Peyer's patch (tissue), 4 donors: ENCODE measurements at places on chromosomes 6 and 20. TPM values are rescaled to one million over a fixed set of nuclear protein-coding genes. Genes with fewer than 3 reads are reported as not detected.

The MACROD2 gene
- 7.3 TPM for total RNA-seq

The C6orf52 gene
- not detected for total RNA-seq

The MYT1 gene
- 0.18 TPM for total RNA-seq

DNA sequence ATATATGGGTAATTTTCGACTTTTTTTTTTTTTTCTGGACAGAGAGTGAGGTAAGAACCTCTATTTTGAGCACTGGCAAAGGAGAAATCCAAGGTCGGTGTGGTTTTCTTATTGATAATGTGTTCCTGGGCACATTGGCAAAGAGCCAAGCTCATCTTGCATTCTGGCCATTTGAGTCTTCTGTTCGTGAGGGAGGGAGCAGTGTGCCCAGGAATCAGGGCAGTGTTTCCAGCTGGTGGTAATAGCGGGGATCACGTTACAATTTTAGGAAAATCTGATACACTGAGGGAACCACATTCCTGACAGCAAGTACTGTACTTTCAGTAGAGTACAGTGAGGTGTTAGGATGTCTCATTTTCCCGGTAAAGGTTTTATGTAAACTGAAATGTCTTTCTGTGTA lies 442.3 kb upstream of the MAP3K7 start:
- no peak for DNase-seq

GRCh38 chr6:71420095-71420692 lies 131.6 kb downstream of the OGFRL1 start:
- DNase-seq = no peak

- DNase-seq = no peak
Measured at GRCh38 chr6:108877046-108877751, 29.0 kb downstream of the ARMC2 start.

DNA sequence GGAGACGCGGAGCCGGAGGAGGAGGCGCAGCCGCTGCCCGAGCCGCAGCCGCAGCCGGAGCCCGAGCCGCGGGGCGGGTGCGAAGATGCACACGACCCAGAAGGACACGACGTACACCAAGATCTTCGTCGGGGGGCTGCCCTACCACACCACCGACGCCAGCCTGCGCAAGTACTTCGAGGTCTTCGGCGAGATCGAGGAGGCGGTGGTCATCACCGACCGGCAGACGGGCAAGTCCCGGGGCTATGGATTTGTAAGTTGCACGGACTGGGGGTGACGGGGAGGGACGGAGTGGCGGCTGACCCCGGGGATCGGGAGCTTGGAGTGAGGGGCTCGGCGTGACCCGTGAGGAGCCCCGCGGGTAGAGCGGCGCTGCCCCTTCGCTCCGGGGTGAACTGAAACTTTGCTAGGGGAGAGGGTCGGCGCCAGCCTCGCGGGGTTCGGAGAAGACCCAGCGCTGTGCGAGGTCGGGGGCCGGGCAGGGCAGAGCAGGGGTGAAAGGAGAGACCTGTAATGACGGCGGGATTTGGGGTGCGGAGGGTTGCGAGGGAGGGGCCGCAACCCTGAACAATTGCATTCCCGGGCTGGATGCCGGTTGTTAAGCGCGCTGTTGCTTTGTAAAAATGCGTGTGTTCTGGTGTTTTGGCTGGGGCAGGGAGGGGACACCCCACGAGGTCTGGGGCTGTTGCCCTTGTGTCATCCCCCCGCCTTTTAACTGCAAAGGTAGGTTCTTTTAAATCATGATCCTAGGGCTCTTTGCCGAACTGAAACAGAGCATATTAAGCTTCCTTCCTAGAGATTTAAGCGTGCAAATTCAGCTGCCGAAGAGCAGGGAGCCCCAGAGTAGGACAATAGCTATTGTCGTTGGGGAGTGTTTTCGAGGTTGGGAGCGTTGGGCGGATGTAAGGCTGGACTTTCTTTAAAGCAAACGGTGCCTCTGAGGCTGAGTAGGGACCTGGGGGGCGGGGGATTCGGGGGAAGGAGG lies 628 bp downstream of the RBM24 start:
- no peak for DNase-seq

The MLIP gene
- not detected for total RNA-seq

GRCh38 chr6:134722200-134722870 lies 227.6 kb downstream of the ALDH8A1 start:
- no peak for DNase-seq

GRCh38 chr20:57047281-57048026 lies 219.0 kb downstream of the BMP7 start:
- DNase-seq = no peak

The PPP1R3D gene
- 7.9 TPM for total RNA-seq

GRCh38 chr20:49794336-49795134 lies 18.1 kb upstream of the SLC9A8 start:
- DNase-seq = no peak

The NMBR gene
- total RNA-seq = not detected

- DNase-seq = no peak
Measured at GRCh38 chr6:35077713-35078105, 63.4 kb downstream of the TCP11 start.

GRCh38 chr20:63860325-63861051 lies 810 bp upstream of the ABHD16B start:
- DNase-seq = no peak

The RBM38 gene
- total RNA-seq = 14.0 TPM

DNA sequence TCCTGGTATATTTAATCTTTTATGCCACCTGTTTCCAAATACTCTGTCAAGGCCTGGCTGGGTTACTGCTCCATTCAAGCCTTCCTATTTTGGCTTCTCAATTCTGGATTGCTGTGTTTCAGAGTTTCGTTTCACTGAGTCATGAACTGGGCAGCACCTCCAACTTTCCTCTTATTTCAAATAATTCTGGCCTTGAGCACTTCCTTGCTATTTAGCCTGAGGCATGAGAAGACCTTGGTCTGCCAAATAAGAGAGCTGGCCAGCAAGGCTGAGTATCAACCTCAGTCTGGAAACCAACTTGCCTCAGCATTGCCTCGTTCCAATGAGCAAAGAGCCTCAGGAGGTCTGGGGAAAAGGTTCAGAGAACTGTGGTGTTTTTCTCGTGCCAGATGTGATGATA lies 66.6 kb downstream of the TNFAIP3 start:
- no peak for DNase-seq

- no peak for DNase-seq
Measured at GRCh38 chr6:57085471-57085870, 4.5 kb upstream of the ZNF451 start.

DNA sequence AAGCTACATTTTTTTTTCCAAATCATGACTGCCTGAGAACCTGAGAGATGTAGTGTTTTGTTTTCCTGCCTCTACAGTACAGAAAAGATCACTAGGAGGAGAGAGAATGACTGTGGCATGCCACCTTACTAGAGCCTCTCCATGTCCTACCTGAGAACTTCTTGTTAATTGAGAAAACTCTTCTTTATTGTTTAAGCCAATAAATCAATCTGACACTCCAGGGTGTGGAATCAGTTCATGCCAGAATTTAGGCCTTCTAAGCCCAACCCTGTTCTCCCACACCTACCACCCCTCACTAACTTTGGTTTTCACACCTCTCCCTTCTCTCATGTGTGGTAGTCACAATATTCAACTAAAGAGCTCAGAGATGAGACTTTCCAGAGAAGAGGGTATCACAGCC lies 24.9 kb upstream of the BTN3A2 start:
- DNase-seq = no peak

DNA sequence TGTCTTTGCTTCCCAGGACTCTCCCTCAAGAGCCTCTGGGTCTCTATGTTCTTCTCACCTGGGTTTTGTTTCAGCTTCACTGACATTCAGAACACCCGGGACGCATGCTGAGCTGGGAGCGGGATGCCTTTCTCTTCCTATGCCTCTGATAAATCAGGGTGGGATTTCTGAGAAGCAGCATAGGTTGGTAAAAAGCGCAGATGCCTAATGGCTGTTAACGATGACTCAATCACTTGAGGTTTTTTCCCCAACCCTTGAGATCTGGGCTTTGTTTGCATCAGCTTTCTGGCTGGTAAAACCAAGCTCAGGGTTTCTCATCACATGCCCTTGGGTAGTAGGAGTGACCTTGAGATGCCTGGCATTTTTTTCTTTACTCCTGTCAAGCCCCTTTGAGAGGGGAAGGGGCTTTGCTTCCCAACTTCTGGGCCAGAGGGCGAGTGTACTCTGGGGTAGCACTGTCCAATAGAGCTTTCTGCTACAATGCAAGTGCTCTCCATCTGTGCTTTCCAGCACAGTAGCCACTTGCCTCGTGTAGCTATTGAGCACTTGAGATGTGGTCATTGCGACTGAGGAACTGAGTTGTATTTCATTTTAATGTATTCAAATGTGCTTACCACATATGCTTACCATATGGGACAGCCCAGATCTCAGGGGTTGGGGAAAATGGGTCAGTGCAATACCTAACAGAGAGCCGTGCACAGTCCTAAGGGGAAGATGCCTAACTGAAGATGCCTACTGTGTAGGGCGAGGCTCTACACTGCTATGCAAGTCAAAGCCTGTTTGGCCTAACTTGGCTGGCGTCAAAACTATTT lies 69.1 kb downstream of the PPP1R14C start:
- DNase-seq = no peak

- DNase-seq = no peak
Measured at GRCh38 chr6:46651006-46651405, 1.6 kb downstream of the CYP39A1 start.

DNA sequence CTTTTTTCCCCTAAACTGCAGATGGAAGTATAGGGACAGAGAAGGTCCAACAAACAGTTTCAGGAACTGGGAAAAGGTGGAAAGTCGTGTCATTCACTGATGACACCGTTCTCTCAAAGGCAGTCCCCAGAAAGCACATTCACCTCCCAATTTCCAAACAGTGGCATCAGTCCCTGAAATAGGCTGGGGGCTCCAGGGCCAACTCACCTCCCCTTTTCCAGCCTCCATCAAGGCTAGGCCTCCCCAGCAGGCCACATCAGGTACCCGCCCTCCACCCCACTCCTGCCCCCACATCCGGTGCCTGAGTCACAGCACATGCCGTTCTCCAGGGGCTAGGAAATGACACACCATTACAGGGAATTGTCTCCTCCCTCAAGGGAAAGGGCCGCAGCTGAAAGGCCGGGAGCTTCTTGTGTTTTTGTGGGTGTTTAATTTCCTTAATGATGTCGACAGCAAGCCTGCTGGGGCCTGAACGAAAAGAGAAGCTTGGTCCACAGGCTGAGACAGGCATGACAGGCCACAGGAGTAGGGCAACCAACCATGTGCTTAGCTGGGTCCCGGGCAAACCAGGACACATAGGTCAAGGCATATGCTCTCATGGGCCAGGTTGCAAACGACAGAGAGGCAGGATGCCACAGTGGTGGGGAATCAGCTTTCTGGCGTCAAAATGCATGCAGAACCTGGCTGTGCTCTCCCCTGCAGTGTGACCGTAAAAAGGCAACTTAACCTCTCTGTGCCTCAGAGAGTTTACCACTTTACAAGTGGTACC lies 39.2 kb downstream of the ZMYND8 start:
- DNase-seq = peak; percentile 85

DNA sequence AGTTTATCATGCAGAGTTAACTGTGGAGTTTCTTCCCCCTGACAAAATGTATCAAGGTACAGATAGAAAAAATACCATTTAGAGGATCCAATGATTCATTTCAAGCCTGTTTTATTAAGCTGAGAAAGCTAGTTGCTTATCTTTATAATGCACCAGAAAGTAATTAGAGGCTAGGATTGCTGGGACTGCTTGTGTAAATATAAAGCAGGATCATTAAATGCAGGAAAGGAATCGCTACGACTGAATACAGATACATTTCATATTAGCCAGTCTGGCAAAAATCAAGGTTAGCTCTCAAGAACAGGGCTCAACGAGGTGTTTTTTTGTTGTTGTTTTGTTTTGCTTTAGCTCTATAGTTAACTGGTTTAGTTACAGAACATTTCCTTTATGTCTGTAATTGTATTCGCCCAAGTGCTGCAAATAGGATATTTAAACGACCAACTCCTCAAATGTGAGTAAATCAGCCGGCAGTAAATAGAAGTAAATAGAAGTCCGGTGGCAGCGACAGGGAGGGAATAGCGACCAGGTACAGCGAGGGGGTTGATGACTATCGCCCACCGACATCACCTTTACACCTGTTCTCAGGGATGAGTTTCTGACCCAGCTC lies 748 bp downstream of the UBE2J1 start:
- no peak for DNase-seq

The NOX3 gene
- total RNA-seq = not detected

GRCh38 chr6:68724060-68724459 lies 89.0 kb downstream of the ADGRB3 start:
- DNase-seq = no peak

- DNase-seq = peak; percentile 57
Measured at GRCh38 chr20:25539742-25540672, 45.3 kb downstream of the NINL start.

The DDR1 gene
- total RNA-seq = 70.1 TPM

DNA sequence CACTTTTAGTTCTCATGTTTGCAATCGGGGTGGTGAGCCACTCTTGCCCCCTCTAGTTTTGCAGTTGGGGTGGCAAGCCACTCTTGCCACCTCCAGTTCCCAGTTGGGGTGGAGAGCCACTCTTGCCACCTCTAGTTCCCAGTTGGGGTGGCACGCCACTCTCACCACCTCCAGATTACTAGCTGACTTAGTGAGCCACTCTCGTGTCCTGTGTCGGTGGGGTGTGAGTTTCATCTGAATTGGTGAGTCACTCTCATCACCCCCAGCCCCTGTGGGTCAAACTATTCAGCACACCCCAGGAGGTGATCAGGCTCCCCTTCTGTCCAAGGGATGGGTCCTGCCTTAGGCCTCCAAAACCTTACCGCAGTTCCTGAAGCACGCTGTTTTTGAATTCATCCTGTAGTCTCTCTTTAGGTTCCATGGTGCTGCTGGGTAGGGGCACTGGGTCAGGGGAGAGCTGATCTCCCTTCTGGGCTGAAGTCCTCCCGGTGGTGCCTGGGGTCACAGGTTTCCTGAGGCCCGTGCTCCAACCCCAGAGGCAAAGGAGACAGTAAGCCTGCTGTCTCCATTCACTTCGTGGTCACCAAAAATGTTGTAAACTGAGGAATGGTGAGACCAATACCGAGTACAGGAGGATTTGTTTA lies 224.2 kb upstream of the SYNCRIP start:
- DNase-seq = no peak

DNA sequence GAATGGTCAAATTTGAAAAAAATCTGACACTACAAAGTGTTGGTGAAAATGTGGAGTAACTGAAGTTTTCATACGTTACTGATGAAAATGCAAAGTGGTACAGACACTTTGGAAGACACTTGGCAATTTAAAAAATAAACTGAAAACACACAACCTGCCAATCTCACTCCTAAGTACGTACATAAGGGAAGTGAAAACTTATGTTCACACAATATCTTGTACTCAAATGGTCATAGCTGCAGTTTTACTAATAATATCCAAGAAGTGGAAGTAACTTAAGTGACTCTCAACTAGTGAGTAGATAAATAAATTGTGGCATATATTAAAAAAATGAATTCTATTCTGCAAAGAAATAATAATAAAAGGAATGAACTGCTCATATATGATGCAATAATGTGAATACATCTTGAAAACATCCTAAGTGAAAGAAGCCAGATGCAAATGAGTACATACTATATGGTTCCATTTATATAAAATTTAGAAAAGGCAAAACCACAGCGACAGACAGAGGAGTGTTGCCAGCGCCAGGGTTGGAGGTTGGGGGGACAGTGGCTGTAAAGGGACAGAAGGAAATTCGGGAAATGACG lies 198.2 kb downstream of the ERMARD start:
- DNase-seq = peak; percentile 6

The KIAA1755 gene
- total RNA-seq = 4.1 TPM

The MAP3K7 gene
- 30.5 TPM for total RNA-seq
